NCI-H526 treated with DMSO at 0.1 percent for 48 hours (cell line): ENCODE measurements at places on chromosomes 3 and 15.

DNA sequence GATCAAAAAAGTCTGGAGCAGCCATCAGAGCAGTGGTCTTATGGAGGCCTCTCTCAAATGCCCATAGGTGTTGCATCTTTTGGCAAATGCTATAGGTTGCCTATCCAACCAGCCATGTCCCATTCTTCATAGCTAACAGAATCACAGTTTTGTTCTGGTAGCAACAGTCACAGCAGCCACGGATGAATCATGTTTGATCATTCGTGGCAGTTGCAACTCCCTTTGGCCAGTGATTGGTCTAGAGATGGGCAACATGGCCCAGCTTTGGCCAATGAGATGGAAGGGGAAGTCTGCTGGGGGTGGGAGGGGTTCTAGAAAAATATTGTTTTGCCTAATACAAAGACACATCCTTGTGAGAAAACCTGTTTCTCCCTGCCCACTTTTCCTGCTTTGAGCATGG lies 50.3 kb upstream of the PPP2R3A start:
- DNase-seq = no peak

- DNase-seq = no peak
Measured at GRCh38 chr3:151283907-151284461, 5.6 kb upstream of the P2RY14 start.

DNA sequence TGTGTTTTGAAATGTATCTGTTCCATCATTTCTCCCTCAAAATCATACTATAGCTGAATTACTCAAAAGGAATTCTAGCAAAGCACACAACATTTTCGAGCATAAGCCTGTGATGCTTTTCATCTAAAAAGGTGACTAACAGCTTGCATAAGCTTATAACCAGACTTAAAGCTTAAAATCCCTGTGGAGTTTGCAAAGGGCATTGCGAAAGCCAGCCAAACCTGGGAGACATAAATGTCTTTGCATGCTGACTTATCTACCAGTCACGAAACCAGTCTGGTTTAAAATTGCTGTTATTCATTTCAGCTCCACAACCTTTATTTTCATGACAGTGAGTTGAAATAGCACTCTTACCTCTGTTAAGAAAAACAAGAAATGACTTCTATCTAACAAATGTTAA lies 35.6 kb upstream of the LIPC start:
- no peak for DNase-seq

- no peak for DNase-seq
Measured at GRCh38 chr3:32136703-32137102, 30.3 kb downstream of the GPD1L start.

DNA sequence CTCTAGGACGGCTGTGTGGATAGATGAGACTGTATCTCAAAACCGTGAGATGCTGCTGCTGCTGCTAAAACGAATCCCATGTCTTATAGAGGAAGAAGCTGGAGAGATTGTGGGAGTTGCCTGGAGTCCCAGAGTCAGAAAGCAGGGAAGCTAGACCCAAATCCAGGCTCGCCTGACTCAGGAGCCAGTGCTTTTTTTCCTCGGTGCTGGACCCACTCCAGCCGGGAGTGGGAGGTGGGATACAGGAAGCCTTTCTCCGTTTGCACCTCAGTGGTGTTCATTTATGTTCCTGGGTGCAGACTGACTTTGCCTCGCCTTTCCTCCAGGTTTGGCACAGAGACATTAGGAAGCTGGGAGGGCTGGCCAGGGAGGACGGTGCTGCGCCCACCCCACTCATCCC lies 150.9 kb upstream of the LINGO1 start:
- no peak for DNase-seq

- no peak for DNase-seq
Measured at GRCh38 chr3:59367150-59367549, 317.3 kb upstream of the CFAP20DC start.

- DNase-seq = no peak
Measured at GRCh38 chr15:92069308-92070250, 216.1 kb downstream of the SLCO3A1 start.

DNA sequence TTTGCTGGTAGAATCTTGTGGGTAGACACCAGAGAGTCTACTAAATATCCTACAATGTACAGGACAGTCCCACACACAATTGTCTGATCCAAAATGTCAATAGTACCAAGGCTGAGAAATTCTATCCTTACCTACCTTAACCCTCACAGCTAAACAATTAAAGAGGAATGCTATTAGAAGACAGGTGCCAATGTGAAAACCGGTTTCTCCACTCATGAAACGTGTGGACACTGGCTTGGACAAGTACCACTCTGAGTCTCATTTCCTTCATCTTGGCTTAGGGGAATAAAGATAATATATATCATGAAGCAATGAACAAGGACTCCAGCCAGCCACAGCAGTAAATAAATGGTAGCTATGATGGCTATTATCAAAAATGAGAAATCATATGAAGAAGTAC lies 90.2 kb downstream of the RFTN1 start:
- peak; percentile 13 for DNase-seq

- DNase-seq = no peak
Measured at GRCh38 chr3:94990952-94991705, 928.3 kb downstream of the NSUN3 start.

DNA sequence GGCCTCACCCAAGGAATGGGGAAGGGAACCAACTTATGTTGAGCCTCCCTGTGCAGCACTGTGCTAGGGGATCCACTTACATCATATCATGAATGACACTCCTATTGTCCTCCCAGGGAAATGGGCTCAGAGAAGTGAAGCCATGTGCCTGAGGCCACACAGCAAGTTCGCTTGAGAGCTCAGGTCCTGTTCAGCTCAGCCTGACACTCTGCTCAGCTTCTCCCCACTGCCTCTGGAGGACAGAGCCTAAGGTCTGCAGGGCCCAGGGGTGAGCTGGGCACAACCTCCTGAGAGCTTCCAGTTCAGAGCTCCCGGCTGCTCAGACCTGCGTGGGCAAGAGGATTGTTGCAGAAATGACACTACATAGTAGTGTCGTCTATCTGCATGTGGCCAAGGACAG lies 76.0 kb upstream of the SEC13 start:
- no peak for DNase-seq

GRCh38 chr3:32819551-32820348 lies 2.0 kb downstream of the TRIM71 start:
- peak; percentile 62 for DNase-seq

DNA sequence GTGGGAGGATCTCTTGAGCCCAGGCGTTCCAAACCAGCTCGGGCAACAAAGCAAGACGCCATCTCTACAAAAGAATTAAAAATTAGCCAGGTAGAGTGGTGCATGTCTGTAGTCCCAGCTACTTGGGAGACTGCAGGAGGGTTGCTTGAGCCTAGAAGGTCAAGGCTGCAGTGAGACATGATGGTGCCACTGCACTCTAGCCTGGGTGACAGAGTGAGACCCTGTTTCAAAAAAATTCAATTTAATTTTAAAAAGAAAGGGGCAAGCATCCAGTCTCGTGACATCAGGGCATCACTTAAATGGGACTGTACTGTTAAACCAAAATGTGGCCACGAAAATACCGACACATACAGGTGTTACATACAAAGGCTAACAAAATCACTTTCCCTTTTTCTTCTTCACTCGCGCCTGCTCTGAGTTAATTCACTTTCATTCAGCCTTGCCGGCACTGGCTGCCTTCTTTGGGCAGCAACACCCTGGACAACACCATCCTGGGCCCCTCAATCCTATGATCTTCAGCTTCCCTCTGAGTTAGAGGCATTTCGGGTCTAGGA lies 121.7 kb downstream of the LIPC start:
- no peak for DNase-seq

DNA sequence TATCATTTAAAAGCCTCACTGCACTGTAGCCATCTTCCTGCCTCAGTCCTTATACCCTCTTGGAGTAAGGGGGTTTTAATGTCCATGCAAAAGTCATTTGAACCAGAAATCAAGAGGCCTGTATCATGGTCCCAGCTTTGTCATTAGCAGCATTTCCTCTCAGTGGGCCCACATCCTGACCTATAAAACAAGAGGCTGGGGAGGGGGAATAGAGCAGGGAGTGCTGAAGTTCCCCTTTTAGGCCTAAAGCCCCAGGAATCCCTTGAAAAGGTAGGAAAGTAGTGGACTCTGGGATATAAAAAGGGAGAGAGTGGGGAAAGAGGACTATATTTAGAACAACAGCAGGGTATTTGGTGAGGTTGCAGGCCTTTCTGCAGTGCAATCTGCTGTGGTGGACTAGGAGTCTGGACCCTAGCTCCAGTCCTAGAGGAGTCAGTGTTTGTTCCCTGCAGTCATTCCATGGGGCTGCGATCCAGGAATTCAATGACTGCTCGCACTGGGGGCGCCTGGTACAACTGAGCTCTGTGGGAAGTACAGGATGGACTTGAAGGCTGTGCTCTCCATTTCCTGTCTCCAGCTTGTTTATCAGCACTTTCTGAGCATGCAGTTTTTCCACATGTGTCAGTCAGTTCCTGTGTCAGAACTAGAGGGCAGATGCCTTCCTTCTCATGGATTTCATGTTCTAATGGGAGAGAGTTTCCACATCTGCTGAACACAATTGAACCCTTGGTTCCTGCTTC lies 46.8 kb downstream of the PDHB start:
- DNase-seq = no peak

- DNase-seq = no peak
Measured at GRCh38 chr3:169527507-169527906, 136.0 kb downstream of the MECOM start.

DNA sequence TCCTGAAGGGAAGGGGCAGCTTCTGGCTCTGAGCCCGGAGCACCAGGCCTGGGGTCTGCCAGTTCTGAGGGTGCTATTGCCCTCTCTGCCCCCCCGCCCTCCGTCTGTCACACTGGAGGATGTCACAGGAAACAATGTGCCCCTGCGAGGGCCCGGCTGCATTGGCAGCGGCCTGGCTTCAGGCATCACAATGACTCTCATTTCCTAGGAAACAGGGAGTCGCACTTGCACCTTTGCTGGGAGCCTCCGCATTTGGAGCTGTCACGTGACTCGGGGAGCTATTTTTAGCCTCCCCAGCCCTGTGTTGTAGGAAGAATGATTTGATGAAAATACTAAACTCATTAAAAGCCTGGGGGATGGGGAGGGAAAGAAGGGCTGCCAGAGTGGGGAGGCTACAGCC lies 518.9 kb downstream of the SHQ1 start:
- no peak for DNase-seq

DNA sequence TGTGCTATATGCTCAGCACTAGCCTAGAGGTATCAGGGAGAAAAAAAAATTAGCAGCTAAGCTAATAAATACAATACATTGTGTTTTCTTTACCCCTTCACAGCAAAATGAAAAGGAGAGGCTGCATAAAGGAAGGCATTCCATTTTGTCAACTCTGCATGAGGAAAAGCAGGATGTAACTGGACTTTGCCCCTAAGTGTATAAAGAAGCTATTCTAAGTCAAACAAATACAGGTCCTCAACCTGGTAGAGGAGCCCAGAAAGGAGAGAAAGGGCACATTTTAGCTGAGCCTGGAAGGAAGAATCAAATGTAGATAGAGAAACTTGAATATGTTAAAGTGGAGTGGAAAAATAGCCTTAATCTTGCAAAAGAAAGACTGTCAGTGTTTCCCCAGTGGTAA lies 89.0 kb upstream of the SPRED1 start:
- DNase-seq = no peak

- no peak for DNase-seq
Measured at GRCh38 chr15:74041777-74042435, 40.4 kb downstream of the GOLGA6A start.

DNA sequence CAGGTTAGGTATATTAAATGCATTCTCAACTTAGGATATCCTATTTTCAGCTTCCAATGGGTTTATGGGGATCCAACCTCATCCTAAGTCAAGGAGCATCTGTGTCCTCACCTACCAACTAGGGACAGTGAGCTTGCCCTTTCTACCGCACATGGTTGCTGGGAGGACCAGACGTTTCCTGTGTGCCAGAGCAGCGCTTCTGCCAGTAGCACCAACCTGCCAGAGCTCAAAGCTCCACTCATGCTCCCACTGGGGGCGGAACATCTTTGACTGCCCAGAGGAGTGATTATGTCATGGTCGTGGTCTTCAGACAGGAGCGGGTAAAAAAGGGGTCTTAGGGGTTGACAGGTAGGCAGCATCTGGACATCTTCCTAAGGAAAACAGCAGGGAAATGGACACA lies 24.7 kb downstream of the XPC start:
- no peak for DNase-seq

DNA sequence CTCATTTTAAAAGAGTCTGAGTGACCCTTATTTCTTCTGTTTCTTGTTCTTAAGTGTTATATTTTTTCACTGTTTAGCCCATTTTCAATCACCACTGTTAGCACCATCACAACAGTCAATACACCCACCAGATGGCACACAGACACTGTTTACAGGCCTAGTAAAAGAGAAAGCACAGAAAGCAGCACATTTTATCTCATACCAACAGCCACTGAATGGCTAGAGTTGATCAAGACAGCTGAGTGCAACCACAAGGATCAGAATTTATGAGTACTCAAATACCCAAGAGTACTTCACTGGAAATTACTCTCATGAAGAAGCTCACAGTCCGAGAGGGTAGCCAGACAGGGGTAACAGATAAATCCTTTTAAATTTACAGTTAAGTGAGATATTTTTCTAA lies 127.0 kb downstream of the TFDP2 start:
- DNase-seq = no peak

- DNase-seq = no peak
Measured at GRCh38 chr3:123262226-123262625, 60.5 kb downstream of the SEC22A start.

- DNase-seq = no peak
Measured at GRCh38 chr3:169104972-169105371, 558.5 kb downstream of the MECOM start.

DNA sequence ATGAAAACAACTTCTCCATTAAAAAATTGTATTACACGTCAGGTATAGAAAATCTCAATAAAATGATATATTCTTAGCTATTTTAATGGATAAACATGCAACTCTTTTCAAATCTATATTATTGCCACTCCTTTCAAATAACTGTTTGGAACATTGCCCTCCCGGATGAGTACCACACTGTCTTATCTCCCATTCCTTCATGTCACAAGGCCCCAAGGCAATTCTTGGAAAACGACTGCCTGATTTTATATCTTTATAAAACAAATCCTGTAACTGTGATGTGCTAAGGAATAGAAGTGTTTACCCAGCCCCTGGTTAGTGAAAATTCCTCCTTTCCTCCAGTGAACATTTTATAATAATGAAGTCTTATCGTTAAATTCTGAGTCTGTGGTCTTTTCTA lies 6.2 kb upstream of the ZNF619 start:
- no peak for DNase-seq

DNA sequence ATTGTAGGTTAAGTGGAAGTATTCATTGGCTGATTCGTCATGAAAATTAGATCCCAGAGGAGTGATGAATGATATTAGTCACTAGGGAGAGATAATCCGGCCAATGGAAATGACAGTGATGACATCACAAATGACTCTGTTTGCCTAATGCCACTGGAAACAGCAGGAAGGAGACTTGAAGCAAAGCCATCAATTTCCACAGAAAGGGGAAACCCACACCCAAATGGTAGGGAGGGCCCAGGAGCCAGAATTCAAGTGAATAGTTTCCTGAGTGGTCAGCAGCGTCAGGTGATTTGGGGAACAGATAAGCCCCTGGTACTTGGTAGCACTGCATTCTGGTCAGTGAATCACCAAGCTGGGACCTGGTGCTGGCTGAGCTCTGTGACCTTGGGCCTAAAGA lies 3.3 kb upstream of the ADAMTS9 start:
- no peak for DNase-seq

- no peak for DNase-seq
Measured at GRCh38 chr3:153410517-153410916, 248.5 kb downstream of the RAP2B start.

GRCh38 chr15:65331811-65332210 lies 27.3 kb downstream of the RNU5B-1 start:
- DNase-seq = no peak
